ENCODE measurements at places on chromosomes 12 and 14.

GRCh38 chr12:24931666-24932405 lies 17.1 kb downstream of the BCAT1 start:
- no peak for DNase-seq

GRCh38 chr14:44979740-44980356 lies 17.9 kb downstream of the TOGARAM1 start:
- DNase-seq = no peak

- DNase-seq = no peak
Measured at GRCh38 chr14:64953661-64954060, 11.1 kb upstream of the GPX2 start.

GRCh38 chr12:130803702-130804101 lies 35.3 kb downstream of the STX2 start:
- no peak for DNase-seq

DNA sequence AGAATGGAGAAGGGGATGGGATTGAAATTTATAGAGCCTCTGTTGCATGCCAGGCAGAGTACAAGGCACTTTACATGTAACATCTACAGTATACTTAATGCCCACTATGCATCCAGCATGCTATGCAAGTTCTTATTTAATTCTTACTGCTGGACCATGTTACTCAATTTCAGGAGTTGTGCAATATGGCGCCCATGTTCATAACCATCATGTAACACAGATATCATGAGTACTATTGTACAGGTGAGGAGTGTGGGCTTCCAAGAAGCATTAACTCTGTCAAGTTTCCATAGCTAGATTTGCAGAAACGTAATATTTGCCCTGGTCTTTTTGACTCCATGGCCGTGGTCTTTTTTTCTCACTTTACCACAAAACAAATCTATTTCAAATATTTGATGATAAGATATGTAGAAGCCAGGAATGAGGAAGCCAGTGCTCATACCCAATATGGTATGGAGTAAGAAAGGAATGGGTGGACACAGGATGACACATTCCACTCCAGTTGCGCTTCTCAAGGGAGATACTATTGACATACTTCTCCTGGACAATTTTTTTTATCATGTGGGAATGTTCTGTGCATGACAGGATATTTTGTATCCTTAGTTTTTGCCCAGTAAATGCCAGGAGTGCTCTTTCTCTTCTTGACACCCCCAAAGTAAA lies 191.8 kb downstream of the C12orf75 start:
- DNase-seq = no peak

GRCh38 chr14:92549859-92550230 lies 36.3 kb downstream of the RIN3 start:
- DNase-seq = no peak

GRCh38 chr14:64137657-64138290 lies 156.4 kb downstream of the ESR2 start:
- no peak for DNase-seq

DNA sequence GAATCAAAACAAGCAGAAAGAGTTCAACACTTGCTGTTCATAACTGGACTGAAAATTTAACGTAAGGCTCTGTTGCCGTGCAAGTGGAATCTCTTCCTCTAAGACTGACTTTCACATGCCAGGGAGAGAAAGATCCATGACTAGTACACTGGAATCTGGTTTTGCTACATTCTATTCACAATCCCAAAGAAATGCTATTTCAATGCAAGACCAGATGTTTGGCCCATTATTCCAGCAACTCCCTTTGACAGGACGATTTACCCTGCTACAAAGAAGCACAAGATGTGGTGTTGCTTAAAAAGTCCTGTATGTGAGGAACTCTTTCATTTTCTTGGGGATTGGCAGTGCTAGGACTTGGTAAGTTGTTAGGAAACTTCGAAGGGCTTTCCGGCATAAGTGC lies 17.4 kb downstream of the RFC5 start:
- no peak for DNase-seq

GRCh38 chr12:123886931-123887582 lies 85.6 kb downstream of the CCDC92 start:
- DNase-seq = no peak

DNA sequence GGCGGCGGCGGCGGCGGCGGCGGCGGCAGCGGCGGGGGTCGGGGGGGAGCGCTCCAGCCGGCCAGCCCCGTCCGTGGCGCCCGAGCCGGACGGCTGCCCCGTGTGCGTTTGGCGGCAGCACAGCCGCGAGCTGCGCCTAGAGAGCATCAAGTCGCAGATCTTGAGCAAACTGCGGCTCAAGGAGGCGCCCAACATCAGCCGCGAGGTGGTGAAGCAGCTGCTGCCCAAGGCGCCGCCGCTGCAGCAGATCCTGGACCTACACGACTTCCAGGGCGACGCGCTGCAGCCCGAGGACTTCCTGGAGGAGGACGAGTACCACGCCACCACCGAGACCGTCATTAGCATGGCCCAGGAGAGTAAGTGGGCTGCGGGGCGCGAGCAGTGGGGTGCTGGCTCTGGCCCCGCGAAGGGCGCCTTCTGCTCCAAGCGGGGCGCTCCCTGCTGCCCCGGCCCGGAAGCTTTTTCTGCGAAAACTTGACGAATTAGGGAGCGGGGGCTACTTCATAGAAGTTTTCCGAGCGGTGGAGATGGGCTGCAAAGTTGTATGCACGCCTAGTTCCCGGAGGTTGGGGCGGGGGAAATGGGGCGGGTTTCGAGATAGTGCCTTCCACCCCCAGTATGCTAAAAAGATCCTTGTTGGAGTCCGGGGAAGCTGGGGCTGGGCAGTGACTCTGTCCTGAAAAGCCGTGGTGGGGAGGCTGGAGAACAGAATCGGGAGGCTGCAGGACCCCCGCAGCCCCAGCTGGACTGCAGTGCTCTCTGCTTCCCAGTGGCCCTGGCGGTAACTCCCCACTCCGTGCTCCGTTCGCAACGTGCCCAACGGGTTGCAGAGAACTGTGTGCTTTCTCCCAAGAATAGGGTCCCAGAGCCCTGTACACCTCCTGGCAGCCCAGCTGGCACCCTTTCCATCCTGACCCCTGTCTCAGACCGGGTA lies 751 bp downstream of the GDF11 start:
- no peak for DNase-seq

- DNase-seq = peak; percentile 10
Measured at GRCh38 chr12:12439636-12440035, 82.8 kb downstream of the BORCS5 start.

DNA sequence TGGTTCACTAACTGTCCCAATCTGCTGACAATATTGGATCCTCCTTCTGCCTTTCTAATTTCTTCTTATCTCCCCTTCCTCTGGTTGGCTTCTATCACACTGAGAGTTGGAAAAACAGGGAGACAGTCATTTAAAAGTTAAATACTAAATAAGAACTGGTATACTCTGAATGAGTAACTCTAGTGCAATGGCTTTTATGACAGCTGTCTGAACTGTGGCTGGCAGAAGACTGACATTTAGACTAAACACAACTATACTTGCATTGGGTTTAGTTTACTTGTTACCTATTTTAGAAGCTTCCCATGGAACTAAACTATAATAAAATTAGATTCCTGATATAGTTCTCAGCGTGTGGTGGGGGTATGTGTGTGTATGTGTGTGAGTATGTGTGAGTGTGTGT lies 7.9 kb upstream of the MAGOHB start:
- no peak for DNase-seq

DNA sequence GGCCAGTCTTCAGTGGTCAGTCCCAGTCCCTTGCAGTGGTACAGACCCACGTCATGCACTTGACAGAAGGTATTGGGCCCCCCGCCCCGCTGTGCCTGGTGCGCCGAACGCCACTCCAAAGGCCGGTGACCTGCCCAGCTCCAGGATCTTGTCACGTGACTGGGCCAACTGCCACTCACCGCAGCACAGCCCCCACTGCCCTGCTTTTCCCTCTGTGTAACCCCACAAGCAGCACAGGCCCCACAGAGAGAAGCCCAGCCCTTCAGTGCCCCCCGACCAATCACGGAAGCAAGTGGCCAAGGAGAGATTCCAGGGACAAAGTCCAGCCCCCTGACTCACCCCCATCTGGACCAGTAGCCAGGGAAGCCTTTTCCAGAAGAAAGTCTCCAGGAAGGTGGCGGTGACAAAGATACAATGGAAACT lies 498 bp downstream of the GPR132 start:
- peak; percentile 52 for DNase-seq

DNA sequence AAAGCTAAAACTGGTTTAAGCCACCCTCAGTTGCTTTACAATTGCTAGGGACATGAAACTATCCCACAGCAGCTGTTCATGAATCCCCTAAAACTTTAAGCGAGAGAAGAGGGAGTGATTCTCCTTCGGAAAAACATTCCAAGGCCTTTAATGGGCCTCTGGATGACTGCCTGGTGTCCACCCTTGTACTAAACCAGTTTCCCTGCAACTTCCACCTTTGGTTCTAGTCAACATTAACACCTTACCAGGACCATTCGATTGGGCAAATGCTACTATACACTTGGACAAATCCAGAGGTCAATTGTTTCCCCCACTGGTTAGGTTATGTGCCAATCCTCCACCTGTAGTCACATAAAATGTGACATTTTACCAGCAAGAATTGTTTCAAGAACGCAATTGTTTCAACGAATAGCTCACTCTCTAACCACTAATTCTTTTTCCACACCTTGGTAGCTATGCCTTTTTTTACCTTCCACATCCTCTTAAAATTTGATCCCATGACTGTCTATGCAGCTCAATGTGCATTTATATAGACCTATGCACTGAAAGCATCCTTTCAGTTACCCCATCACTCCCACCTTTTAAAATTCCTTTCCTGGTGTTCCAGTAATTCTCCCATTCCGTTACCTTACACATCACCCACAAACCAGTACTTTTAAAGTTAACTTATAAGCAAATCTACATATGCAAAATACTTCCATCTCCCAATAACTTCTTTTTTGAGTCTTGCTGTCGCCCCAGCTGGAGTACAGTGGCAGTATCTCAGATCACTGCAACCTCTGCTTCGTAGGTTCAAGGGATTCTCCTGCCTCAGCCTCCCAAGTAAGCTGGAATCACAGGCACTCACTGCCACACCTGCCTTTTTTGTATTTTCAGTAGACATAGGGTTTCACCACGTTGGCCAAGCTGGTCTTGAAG lies 3.6 kb downstream of the UBC start:
- DNase-seq = no peak

DNA sequence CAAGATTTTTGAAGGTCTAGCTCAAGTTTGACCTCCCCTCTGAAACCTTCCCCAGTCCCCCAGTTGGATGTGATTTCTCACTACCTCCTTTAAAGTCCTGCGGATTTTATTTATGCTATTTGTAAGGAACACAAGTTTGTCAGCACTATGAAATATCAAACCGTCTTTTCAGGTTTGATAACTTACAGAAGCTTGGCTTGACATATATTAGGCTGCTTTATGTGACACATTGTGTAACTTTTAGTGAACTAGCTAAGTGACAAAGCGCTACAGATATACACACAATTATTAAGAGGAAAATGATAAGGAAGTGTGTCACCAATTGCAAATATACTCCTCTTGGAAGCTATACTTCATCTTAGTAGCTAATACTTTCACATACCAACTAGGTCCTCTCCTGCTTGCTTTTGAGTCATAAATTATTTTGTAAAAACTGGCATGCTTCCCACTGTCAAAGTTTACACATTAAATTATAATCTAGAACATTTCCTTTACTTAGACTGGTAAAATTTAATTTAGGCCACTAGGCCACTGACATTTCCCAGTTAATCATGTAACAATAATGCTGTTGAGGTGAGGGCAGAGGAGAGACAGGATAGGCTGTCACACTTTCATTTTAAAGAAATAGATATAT lies 149.5 kb downstream of the TMTC3 start:
- DNase-seq = no peak
